ENCODE measurements at places on chromosomes 1 and 21.

- no peak for DNase-seq
These were observed 658.3 kb downstream of the LTN1 start for GRCh38 chr21:28334407-28334806.

- DNase-seq, result no peak
These were observed 43.0 kb upstream of the EGLN1 start for GRCh38 chr1:231465051-231465450.

DNA sequence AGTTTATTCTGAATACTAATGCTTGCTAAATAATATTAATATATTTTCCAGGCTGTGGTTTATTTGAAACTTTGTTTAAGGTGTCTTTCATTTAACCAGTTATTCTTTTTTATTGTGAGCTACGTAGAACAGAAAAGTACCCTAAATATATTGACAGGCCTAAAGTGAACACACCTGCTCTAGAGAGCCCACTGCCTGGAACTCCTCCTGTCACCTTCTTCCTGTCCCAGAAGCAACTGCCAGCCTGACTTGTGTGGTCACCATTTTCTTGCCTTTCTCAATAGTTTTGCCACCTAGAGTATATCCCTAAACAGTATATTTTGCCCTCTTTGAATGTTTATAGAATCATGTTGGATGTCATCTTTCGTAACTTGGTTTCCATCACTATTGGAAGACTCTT, 48.5 kb downstream of the SCCPDH start:
- DNase-seq, result no peak

DNA sequence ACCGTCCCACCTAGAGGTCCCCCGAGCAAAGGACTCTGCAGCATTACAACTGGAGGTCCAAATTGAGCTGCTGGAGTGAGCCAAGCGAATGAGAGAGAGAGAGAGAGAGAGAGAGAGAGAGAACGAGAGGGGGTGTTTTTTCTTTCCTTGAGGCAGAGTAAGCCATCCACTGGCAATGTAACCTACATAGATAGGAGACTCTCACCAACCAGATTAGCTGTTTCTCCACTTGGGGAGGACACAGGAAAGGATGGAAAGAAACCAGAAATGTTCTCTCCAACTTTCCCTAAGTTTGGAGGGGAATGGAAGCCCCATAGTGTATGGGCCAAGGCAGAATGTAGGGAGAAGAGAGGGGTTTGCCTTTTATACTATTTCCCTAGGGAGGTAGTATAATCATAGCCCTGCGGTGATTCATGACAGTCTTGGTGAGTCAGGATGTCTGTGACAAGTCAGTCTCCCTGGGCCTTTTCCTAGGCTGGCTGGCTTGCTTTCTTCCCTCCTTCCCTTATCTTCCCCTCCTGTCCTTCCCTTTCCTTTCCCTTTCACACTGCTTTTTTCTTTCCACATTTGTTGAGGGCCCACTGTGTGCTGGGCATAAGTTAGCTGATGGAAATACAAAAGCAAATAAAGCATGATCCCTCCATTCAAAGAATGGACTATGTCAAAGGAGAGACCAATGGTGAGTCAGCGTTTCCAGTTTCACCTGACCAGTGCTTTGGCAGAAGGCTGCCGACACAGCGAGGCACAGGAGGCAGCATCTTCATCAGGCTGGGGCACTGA, 7.1 kb downstream of the FNDC7 start:
- DNase-seq, result no peak

DNA sequence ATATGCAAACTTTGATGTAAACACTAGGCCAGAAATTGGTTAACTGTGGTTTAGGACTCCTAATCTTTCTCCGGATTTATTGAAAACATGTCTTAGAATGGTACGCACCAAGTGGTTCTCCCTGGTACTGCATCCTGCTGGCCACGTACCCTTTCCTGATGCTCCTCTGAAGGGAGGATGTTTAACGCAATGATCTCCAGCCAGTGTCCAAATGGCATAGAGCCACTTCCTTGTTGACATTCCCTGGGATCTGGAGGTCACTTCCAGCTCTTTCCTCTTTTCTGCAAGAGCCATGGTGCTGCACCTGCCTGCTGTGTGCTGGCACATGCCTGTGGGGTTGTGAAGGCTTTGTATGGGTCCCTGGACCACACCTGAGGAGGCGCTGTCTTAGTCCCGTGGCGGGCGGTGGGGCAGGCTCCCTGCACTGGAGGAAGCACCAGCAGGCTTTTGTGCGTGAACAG, 53.9 kb downstream of the GALNT2 start:
- DNase-seq, result no peak

DNA sequence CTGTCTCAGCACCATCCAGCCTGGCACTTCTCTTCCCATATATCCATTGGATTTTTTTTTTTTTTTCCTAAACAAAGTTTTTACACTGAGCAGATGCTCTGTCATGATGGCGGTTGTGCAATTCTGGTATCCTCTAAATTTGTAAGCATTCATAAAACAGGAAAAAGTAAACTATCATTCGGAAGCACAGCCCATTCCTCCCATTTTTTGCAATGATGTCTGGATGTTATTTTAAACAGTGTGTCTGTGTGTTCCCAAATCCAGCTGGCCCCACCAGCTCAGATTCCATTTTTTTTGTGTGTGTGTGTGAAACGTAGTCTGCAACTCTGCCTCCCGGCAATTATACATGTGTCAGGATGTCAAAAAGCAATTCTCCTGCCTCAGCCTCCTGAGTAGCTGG, 33.5 kb downstream of the PDPN start:
- no peak for DNase-seq

DNA sequence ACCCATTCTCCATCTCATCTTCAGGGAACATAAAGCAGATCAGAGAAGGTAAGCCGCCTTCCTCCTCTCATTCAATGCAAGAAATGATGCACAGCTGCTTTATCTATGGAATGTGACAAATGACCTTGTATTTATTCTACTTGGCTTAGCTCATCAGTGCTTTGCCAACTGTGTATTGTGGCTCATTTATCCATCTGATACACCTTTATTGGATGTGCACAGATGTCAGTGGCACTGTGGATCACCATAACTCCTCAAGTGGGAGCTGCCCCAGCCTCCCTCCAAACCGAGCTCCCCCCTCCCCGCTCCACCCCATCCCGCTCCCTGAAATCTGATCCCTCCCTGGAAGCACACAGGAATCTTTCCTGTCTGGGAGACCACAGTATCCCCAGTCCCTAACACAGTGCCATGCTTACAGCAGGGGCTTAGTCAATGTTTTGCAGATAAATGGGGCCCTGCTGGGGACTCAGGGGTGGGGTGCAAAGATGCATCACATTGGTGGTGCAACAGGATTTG, 156.0 kb upstream of the RAB4A start:
- no peak for DNase-seq

GRCh38 chr1:160018347-160018746, 13.4 kb downstream of the PIGM start:
- no peak for DNase-seq

DNA sequence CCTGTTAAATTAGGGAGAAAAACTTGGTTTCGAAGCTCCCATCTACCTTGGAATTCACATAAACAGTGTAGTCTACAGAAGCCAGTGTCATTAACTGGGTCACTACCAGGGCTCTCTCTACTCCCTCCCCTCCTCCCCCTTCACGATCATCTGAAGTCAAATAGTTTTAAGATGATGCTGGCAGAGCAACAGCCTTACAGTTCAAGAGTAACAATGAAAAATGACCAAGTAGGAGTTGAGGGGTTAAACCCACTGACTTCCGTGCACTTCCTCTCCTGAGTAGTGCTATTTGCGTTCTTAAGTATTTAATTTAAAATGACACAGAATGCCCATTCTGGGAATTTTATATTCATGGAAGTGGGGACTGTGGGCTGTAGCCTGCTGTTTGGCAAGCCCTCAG, 236.9 kb downstream of the SIPA1L2 start:
- DNase-seq, result no peak

DNA sequence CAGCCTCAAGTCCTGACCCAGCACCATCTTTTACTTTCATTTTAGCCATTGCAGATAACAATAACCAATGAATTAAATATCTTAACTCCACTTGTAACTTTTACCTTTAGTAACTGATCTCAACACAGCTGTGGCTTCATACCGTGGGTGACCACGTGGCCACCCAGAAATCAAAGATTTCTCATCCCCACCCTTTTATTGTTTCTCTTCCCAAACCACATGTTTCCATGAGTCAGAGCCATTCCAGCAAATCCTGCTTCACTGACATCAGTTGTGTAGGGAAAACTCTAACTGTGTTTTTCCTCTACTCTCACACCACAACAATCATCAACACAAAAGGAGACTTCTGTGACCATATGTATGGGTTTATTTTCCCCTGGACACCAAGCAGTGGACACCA, 25.1 kb upstream of the BRDT start:
- no peak for DNase-seq

- DNase-seq, result no peak
These were observed 90.8 kb upstream of the SLC2A1 start for GRCh38 chr1:43049481-43049880.

GRCh38 chr1:147542569-147542897, 1.2 kb downstream of the BCL9 start:
- DNase-seq, result no peak

DNA sequence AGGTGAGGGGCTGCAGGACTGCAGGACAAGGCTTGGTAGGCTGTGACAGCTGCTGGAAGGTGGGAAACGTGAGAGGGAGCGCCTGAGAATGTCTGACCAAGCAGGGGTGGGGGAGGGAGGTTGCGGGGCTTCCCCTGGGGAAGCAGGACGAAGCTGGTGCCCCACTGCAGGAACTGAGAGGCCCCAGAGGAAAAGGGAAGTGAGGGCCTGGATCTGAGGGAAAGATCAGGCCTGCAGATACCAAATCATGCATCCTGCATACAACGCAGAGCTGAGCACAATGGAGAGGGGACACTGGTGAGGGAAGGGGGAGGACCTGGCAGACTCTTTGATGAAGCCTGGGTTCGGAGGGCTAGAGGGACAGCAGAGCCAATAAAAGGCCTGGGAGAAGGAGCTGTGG, 65.7 kb upstream of the BACE2 start:
- no peak for DNase-seq

Measured in globus pallidus (tissue), 1 donor.